LHCN-M2 (cell line): ENCODE measurements at places on chromosomes 6 and 20.

GRCh38 chr6:37977715-37978114, 158.2 kb downstream of the ZFAND3 start:
- DNase-seq, result no peak

DNA sequence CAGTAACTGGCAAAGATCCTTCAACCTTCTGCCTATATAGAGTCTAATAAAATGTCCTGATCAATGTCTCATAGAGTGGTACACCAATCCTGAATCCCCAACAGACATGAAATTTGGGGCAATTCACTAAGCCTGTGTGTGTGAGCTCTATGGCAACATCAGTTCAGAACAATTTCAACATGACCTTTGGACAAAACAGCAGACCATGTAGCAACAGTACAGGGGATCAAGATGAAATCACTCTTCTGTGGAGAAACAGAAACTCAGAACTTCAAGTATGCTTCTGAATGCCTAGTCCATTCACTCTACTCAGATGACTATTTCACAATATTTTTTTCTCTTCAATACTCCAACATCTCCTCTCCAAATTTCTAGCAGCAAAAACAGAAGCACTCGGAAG, 49.1 kb upstream of the OPRM1 start:
- DNase-seq, result no peak

DNA sequence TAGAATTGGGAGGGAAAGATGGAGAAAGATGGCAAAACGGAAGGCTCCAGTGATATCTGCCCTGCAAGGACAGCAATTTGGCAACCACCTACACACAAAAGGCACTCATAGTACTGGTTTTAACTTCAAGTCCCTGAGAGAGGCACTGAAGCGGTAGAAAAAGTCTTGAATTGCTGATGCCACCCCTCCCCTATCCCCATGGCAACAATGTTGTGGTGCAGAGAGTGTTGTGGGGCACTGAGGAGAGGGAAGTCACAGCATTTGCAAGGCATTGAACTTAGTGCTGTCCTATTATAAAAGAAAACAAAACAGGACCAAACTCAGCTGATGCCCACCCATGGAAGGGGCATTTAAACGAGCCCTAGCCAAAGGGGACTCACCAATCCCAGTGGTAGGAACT, 343.7 kb downstream of the HAO1 start:
- DNase-seq, result no peak

- no peak for DNase-seq
These were observed 63.8 kb downstream of the HECA start for GRCh38 chr6:139198529-139199288.

GRCh38 chr6:63475707-63476106, 96.6 kb upstream of the LOC128125822 start:
- no peak for DNase-seq

- no peak for DNase-seq
These were observed 31.9 kb upstream of the EIF2S2 start for GRCh38 chr20:34143951-34144350.

DNA sequence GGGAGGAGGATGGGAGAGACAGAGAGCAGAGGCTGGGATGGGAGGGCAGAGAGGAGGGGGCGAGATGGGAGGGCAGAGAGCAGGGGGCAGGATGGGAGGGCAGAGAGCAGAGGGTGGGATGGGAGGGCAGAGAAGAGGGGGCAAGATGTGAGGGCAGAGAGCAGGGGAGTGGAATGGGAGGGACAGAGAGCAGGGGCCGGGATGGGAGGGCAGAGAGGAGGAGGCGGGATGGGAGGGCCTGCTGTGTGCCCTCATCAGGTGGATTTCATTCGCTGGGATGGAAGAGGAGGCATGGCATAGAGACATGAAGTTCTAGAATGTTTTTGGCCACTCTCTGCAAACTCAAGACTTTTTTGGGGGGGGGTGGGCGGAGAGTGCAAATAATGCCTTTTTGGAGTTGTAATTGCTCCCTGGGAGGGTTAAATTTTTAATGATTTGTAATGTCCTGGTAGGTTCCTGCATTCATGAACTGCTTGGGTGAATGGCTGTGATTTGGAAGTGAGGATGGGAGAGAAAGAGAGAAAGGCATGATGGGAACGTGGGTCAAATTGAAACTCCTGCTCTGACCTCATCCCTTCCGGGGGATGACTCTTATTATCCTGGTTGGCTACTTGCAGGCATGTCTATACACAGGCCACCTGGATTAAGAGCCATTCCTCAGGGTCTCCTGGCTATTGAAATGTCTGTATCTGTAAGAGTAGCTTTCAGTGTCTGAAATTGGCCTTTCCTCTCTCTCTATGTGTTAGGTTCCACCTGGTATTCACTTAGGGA, 162.4 kb upstream of the AGPAT4 start:
- no peak for DNase-seq

GRCh38 chr6:36692220-36692619, 5.4 kb upstream of the RAB44 start:
- DNase-seq, result no peak
